Activated naive CD8-positive, alpha-beta T cell treated with anti-CD3 and anti-CD28 coated beads for 36 hours (primary cell): ENCODE measurements at places on chromosomes 7 and 10. TPM values are rescaled to one million over a fixed set of nuclear protein-coding genes. Genes with fewer than 3 reads are reported as not detected.

Gene GDF10
- 4.1 TPM for total RNA-seq

Gene KCNIP2
- 1.7 TPM for total RNA-seq

- DNase-seq, result no peak
Observed at GRCh38 chr10:33993917-33994316, 659.5 kb upstream of the NRP1 start.

GRCh38 chr7:33872870-33873269 lies 32.5 kb upstream of the BMPER start:
- no peak for DNase-seq

DNA sequence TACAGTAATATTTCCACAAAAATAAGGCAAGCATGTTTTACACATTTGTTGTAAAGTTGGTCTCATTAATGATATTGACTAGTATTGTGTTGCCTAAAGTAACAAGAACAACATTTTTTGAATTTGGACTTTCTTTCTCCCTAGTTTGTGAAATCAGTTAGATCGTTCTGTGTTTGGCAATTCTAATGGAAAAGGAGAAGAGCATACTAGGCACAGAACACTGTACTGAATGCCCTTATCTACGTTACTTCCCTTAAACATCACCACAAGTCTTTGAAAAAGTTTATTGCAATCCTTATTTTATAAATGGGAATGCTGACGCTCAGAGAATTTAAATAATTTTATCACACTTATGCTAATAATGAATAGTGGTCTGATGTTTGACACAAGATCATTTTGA lies 372.2 kb downstream of the EXOC4 start:
- DNase-seq, result no peak

- no peak for DNase-seq
Observed at GRCh38 chr7:157684157-157684908, 347.5 kb downstream of the DNAJB6 start.

DNA sequence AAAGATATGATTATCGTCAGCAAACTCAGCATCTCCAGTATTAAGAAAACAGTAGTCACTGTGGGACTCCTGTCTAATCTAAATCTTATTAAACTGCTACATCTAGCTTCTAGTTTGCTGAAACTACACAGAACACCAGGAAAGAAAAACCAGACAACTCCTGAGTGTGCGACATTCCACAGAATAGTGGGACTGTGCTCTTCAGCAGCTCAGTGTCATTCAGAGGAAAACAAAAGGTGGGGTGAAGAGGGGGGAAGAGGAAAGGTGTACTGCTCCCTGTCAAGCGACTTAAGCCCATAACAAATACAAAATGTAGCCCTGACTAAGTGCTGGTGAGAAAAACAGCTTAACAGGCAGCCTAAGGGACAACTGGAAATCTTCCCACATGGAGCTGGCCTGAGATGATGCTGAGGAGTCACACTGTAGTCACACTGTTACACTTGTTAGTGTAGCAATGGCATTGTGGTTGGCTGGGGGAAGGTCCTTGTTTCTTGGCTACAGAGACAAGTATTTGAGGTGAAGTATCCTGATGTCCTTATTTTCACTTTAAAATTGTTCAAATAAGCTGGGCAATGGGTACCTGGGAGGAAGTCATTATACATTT lies 135.5 kb downstream of the USP6NL start:
- no peak for DNase-seq

DNA sequence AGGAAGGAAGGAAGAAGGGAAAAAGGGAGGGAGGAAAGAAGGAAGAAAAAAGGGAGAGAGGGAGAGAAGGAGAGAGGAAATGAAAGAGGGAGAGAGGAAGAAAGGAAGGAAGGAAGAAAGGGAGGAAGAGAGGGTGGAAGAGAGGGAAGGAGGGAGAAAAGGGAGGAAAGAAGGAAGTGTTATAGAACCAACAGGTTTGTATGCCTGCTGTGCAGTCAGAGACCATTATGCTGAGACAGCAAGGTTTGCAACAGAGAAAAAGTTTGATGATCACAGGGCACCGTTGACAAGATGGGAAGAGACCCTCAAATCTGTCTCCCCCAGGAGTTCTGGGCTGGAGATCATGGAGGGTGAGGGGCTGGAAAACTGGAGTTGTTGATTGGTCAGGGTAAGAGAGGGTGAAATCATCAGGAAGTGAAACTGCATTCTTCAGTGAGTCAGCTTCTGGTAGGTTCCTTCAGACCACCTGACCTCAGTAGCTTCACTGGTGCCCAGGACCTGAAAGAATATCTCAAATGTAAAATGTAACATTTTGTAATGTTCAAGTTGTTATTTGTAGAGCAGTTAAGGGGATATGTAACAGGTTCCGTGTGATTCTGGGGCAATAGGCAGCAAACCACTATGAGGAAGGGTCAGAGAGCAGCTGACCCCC lies 76.3 kb downstream of the JCAD start:
- DNase-seq, result no peak

GRCh38 chr10:19706904-19707303 lies 109.3 kb upstream of the PLXDC2 start:
- no peak for DNase-seq

DNA sequence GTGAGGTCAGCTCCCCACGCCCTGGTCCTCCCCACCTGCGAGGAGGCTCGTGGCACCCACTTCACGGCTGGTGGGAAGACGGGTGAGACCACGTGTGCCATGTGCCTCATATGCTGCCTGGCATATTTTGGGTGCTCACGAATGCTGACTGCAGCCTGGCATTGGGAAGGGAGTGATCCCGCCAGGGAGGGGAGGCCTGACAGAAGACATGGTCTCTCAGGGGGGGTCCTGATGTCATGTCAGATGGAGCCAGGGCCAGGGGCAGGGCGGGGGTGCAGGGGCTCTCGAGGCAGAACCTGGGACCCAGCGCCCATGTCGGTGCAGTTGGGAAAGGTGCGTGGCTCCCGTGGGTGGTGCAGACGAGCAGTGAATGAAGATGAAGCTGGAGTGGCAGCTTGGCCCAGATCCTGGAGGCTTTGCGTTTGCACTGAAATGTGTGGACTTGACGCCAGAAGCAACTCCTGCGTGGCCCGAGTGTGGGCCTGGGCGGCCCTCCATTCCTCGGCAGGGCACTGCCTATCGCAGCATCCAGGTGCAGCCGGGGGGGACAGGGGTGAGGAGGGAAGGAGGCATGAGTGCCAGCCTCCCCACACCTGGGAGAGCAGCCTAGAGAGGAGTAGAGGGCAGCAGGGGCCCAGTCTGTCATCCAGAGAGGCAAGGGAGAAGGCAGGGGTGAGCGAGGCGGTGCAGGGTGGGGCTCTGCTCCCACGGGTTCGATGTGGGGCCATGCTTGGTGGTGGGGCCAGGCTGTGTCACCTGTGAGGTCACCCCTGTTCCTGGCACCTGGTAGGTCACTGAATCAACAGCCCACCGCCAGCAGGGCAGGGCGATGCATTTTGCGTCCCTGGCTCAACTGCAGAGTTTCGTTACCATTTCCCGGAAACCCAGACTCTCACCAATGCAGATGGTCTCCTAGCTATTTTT lies 385.6 kb downstream of the DNAJB6 start:
- DNase-seq, result no peak

DNA sequence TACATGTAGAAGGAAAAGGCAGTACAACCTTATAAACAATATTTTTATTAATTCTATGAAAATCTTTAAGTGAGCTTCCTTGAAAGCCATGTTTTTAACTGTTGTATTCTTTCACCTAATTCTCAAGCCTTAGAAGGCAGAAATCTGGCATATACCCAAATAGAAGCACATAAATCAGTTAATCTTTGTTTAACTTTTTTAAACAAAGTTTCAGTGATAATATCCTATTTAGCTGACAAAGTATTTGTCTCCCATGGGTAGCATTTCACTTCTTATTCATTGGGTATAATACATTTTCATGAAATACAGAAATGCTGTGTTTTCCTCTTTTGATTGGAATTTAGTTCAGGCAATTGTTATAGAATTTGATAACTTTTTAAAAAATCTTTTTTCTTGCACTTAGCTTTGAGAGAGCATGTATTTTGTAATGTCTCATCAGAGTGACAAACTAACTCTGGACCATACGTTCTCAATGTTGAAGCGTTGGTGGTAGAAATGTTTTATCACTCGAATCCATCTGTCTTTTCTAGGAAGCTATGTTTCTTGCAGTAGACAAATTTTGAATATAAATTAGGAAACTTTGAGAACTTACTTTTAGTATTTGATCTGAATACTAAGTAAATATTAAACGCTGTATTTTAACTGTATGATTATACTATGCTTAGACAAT lies 78.1 kb downstream of the CREM start:
- DNase-seq, result no peak

DNA sequence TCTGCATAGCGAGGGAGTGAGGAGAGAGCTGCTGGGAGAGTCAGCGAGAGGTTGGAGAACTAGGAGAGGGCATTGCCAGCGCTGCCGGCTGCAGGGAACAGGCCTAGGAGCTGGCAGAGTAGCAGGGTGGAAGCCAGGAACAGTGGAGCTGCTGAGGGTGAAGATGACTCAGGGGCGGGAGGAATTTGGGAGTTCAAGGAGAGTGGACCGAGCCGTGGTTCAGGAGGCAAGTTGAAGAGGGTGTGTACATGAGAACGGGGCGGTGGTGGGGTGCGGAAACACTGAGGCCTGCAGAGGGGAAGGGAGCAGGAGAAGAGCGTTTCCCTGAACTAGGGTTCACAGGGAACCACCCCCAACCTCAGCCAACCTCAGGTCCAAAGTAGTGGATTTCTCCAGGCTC lies 31.5 kb downstream of the HIF1AN start:
- DNase-seq, result no peak

DNA sequence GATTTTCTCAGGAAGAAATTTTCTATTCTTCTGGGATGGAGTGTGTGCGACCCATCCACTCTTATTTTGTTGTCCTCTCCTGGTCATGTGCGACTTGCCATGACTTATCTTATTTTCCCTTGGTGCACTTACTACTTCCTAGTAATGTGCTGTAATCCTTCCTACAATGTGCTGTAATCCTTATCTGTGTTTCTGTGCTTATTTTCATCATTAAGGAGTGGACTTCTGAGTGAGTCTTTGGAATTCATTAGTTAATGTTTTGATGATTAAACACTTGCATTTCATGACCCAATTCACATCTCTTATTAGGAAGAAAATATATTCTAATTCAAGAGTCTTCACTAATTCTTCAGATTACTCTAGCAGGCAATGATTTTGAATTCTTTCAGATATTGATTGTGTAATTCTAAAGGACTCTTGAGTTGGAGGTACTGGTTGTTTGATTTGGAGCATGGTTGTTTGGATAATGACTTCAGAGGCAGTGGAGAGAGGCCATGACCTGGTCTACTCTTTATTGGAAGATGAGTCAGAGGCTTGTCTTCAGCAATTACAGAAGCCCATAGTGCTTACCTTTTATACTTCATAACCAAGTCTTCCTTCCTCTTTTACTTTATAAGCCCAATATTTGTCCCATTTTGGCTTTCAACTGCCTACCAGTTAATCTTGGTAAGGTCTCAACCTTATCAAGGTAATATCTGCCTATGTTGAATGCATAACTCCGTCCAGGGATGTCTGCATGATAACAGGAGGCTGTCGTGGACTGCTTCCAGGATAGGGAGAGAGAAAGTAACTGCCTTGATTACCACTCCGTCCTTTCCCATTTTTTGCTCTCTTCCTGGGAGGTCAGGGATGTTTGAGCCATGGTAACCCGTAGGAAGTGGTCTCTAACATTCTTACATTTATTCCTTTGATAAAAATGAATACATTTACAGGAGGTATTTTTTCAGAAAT lies 278.3 kb upstream of the SP8 start:
- DNase-seq, result no peak

DNA sequence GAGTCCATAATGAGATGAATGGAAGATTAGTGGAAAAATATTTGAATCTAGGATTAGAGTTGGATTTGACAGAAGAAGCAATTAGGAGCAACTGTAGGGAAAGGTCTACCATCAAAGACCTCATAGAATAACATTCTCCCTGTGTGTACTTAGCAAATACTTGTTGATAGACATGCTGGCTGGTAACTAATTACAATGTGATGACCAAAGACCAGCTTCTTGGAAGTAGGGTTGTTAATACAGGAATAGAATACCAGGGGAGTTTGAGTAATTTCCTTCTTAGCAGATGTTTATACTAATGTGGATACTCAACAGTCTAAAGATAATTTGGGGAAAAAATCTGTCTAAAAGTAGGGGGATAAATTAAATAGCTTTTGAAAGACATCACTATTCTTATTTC lies 357.5 kb upstream of the BMPER start:
- no peak for DNase-seq

DNA sequence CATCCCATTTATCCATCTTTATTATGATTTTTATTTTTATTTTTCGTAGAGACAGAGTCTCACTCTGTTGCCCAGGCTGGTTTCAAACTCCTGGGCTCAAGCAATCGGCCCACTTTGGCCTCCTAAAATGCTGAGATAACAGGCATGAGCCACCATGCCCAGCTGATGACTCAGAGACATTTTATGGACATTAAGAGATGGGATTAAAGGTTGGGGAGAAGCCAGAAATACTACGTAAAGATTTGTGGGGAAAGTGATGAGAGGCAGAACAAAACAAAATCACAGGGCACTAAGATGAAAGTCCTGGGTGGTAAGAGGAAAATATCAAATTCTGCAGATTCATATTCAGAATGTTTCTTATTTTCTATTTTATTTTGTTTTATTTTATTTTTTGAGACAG lies 7.6 kb downstream of the WNT8B start:
- DNase-seq, result no peak

DNA sequence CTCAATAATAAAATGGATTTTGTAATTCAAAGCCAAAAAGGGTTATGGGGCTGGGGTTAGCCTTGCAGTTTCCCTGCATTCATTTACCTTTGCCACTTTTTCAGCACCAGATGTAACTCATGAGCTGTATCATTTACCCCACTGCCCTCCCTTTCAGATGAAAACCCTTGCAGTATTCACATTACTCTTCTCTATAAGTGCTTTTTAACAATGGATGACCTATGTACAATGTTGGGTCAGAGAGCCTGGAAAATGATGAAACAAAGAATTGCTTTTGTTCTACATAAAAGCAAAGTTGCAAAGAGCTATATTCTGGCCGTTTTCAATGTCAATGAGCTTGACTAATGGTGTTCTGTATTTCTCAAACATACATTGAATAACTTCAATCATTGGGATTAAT lies 189.7 kb downstream of the TMEM26 start:
- DNase-seq, result no peak
